T-helper 22 cell (primary cell): ENCODE measurements at places on chromosomes 16 and 17.
A peak's percentile ranks its signal among the peaks of the same experiment; 100 is the strongest.

DNA sequence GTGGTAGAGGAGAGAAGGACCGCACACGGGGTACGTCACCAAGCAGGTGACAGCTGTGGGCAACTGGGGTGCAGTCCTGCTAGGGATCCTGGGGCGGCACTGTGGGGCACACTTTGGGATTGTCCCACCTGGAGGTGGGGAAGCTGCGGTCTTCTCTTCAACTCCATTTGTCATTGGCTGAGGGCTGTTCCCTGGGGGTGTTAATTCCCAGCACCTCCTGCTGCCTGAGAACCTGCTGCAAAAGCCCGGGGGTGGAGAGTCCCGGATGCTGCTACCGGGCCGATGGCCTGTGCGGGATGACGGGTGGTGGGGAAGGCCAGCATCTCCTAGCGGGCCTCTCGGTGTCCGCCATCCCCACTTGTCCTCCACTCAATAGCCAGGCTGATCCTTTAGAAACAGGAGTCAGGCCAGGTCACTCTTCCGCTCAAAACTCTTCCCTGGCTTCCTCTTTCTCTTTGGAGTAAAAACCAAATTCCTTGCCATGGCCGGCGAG is 100.2 kb downstream of the CYLD start:
- DNase-seq = no peak

- no peak for DNase-seq
These were observed 82.0 kb upstream of the NKD1 start for GRCh38 chr16:50466170-50466569.

DNA sequence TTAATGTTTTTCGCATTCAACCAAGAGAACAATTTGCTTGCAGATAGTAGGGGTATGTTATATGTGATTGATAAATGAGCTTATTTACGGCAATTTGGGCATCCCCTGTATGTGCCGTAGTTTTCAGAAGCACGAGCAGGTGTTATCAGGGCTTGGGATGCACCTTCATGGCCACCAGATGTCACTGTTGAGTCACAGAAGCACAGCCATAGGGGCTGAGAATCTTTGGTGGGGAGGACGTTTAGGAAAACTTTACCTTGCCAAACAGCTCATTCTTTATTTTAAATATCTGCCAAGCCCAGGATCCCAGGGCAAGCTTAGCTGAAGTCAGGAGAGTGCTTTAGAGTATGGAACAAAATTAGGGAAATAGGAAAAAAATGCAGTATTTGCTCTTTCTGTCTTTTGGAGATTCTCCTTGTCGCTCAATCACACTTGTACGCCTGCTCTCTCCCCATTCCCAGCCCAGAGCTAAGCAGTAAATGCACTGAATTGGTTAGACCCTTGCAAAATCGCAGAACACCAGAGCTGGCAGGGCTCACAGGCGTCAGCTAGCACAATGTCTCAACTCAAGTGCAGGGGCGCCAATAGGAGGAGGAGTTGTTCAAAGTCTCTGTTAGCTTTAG is 93.6 kb upstream of the MPHOSPH6 start:
- peak; percentile 3 for DNase-seq

DNA sequence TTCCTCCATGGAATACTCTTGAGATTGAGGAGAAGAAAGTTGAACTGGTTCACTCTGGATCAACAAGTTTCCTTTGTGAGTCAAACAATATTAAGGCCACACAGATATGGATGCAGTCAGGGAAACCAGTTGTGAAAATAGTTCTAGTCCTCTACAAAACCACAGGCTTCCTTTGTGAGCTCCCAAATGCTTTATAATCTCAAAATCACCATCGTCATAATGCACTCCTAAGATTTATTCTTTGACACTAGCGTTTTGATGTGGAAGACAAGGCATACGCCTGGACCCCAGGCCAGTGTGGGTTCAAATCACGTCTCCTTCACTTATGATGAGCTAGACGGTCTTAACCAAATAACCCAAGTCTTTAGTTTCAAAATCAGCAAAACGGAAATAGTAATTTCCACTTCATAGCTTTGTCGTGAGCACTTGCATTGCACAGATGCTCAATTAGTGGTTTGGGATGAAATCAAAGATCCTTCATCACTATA is 142.6 kb downstream of the STX8 start:
- DNase-seq = no peak

DNA sequence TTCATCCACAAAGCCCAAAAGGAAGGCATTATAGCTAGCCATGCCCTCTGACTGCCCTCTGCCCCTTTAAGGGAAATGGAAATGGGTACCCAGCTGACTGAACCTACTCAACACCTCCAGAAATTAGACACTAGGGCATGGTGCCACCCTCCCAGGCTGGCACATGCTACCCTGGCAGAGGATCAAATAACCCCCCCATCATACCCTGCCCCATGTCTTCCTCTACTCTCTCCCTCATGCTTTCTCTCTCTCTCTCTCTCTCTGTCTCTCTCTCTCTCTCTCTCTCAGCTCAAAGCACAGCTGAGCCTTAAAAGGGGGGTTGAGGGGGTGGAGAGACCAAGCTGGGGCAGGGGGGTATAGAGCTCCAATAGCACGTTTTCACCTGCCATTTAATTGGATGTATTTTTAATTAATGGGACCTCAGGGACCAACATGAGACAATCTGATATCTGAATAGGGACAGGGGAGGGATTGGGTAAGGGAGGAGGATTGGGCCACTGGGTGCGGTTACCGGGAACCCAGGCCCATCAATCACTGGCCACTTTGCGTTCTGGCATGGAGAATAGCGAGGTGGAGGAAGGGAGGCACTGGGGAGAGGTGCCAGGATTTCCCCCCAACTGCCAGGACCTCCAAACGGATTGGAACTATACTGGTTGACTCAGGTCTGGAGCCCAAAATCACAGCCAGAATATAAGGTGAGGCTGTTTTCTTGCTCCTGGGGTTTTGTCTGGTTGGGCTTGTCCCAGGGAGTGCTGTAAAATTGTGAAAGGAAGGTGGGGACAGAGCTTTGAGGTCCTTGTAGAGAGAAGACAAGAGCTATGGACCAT is 57.8 kb downstream of the NEUROD2 start:
- no peak for DNase-seq

GRCh38 chr17:76336756-76337412 is 16.8 kb downstream of the PRPSAP1 start:
- no peak for DNase-seq

- DNase-seq = no peak
These were observed 32.1 kb downstream of the ABR start for GRCh38 chr17:1147664-1148063.

- no peak for DNase-seq
These were observed 174.8 kb downstream of the NTN1 start for GRCh38 chr17:9195961-9196670.

DNA sequence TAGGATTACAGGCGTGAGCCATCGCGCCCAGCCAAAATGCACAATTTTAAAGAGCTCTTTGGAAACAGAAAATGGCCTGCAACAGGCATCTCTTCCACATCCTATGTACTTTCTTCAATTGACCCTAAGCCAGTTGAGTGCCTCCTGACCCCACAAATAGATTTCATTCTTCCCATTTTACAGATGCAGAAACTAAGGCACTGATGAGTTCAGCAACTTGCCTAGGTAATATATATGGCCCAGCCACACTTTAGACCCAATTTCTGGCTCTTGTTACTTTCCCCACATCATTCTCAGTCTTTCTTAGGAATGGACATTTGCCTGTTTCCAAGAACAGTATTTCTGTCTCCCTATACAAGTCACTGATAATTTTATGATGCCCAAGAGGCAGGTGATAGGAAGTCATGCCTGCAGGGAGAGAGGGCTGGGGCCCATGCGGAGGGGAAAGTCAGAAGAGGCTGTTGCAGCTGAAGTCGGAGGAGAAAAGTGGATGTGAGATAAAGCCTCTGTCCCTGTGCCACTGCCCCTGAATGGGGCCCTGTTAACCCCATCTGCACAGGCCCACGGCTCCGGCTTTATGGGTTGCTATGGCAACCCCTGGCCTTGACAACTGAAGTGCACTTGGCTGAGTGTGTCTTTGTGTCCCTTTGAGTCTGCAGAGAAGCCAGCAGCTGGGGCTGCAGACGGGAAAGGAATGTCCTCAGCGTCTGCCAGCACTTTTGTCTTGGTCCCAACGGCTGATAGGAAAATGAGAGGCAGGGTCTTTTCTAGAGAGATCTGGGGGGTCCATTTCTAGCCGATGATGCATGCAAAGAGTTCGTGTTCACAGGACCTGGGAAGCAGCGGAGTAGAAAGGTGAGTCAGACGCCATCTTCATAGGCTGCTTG is 45.9 kb downstream of the ABAT start:
- DNase-seq = no peak
